Breast epithelium (tissue), 4 donors: ENCODE measurements at places on chromosomes 5 and 9. TPM values are rescaled to one million over a fixed set of nuclear protein-coding genes. Genes with fewer than 3 reads are reported as not detected.

Gene SH3TC2
- total RNA-seq = 0.48 TPM

Gene C9
- 1.8 TPM for total RNA-seq

Gene DEPDC1B
- total RNA-seq = 1.1 TPM

Gene CER1
- total RNA-seq = not detected

Gene TMEM252
- not detected for total RNA-seq

Gene C9orf78
- total RNA-seq = 56.7 TPM

Gene LECT2
- total RNA-seq = not detected

Gene GADD45G
- 24.3 TPM for total RNA-seq

GRCh38 chr5:177163500-177163899 lies 29.9 kb downstream of the NSD1 start:
- no peak overlapping the region for H3K4me3 ChIP-seq
- no peaks in the 10 kb centered on the region for H3K36me3 ChIP-seq
- H3K27me3 ChIP-seq = no peaks in the 10 kb centered on the region
- no peak overlapping the region for H3K27ac ChIP-seq
- no peak for DNase-seq

GRCh38 chr9:128309551-128309950 lies 12.7 kb downstream of the TRUB2 start:
- H3K27ac ChIP-seq = no peak overlapping the region
- no peaks in the 10 kb centered on the region for H3K4me1 ChIP-seq
- DNase-seq = no peak
- no peaks in the 10 kb centered on the region for H3K27me3 ChIP-seq
- H3K36me3 ChIP-seq = peaks cover 11% of the 10 kb centered on the region
- H3K4me3 ChIP-seq = no peak overlapping the region

DNA sequence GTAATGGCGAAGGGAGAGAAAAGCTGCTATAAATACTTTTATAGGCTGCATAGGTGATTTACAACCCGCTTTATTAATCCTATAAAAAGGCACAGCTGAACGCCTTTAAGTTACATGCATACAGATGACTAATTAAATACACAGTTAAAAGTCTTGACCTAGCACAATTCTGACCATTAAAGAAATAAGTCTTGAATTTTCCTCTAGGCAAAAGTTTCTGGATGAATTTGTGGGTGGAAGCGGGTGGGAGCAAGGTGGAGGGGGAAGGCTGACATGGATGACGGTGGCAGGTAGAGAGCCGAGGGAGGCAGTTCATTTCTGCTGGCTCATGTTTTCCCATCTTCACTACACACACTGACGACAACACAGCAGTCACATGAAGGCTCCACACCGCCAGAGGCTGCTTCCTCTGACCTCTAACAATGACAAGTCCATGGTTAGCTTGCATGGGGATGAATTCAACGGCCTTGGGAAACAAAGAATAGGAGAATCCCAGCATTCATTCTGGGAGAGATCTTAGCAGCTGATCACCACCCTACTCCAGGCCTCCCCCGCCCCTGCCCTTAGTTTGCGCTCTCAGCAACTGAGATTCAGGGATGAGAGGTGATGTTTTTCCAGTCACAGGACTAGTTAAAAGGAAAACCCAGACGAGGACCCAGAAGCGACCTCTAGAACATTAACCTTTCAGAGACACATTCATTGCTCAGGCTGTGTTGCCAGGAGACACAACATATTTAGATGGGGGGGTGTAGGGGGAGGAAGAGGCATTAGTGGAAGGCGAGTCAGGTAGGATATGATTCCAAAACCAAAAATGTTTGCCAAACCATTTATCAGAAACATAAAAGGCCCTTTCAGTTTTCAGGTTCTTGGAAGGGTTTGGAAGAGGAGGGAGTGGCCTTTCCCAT lies 329.3 kb downstream of the PIK3R1 start:
- peak overlapping the region; percentile 55 for H3K27ac ChIP-seq
- H3K4me3 ChIP-seq = no peak overlapping the region
- no peaks in the 10 kb centered on the region for H3K27me3 ChIP-seq

DNA sequence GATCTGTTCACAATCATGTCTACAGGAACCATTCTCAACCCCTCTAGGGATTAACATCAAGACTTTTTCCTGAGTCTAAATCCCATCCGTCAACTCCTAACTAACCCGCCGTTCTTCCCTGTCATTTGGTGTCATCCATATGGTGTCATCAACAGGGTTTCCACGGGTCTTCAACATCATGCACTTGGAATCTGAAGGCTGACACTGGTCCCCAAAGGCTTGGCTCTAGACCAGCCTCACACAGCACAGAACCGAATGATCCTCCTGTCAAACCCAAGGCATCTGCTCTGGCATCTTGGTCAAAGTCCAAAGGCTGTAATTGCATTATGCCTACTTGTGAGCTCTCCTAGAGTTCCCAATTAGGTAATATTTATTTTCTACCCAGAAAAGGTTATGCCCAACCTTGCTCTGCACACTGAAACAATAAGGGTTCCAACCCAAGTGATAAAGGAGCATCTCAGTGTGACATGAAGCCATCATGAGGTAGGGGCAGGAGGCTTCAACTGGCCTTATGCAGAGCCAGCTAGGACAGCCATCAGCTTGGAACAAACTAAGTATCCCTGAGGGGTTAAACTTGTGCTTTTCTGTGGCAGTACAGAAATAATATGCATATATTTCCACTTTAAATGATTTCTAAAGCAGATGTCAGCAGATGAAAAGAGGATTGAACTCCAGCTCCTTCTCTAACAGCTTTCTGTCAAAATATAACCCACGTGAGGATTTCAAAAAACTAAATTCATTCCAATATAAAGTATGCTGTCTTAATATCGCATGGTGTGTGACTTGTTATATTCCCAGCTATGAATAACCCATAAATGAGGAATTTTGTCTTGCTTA lies 13.9 kb downstream of the ENC1 start:
- no peaks in the 10 kb centered on the region for H3K36me3 ChIP-seq
- H3K4me3 ChIP-seq = no peak overlapping the region
- no peak overlapping the region for H3K27ac ChIP-seq
- no peak for DNase-seq

- no peak overlapping the region for H3K27ac ChIP-seq
- no peak overlapping the region for H3K4me3 ChIP-seq
- H3K4me1 ChIP-seq = no peaks in the 10 kb centered on the region
- no peak for DNase-seq
- no peaks in the 10 kb centered on the region for H3K27me3 ChIP-seq
- H3K36me3 ChIP-seq = no peaks in the 10 kb centered on the region
These were observed 3.9 kb downstream of the TBC1D2 start for GRCh38 chr9:98251551-98251950.

GRCh38 chr9:84238652-84239051 lies 101.9 kb downstream of the SLC28A3 start:
- H3K4me1 ChIP-seq = no peaks in the 10 kb centered on the region
- H3K27me3 ChIP-seq = no peaks in the 10 kb centered on the region
- no peak overlapping the region for H3K4me3 ChIP-seq

DNA sequence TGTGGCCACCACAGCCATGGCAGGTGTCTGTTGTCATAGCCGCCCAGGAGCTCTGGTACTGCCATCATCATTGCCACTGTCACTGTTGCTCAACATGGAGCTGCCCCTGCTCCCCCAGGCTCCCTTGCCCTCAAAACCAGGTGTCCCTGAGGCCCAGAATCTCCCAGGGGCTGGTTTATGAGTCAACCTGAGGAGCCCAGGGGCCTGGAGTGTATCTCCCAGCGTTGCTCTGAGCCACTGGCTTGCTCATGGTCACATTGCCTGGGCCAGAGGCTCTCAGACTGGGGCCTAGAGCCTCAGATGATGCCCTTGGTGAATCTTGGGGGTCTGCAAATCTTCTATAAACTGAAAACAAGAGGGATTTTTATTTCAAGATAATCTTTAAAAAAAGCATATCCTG lies 24.7 kb upstream of the TBC1D2 start:
- H3K36me3 ChIP-seq = no peaks in the 10 kb centered on the region
- no peak overlapping the region for H3K4me3 ChIP-seq
- no peak for DNase-seq
- no peaks in the 10 kb centered on the region for H3K4me1 ChIP-seq
- no peak overlapping the region for H3K27ac ChIP-seq

DNA sequence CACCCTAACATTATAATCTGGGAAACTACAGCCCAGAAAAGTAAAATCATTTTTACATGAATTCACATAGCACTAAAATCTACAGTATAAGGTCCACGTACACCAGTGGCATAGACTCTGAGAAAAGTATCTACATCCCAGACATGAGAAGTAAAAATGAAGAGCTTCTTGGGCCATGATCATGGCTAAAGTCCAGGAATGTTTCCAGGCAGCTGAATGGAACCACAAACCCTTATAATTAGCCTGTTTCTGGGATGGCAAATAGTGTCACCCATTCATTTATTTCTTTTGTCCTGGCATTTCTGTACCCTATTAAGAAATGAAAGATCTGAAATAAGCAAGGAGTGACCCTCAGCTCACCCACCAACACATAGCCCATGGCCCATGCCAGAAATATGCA lies 217.9 kb downstream of the SPOCK1 start:
- DNase-seq = no peak
- no peaks in the 10 kb centered on the region for H3K27me3 ChIP-seq
- no peak overlapping the region for H3K27ac ChIP-seq
- no peaks in the 10 kb centered on the region for H3K36me3 ChIP-seq

GRCh38 chr5:23440703-23441102 lies 66.7 kb upstream of the PRDM9 start:
- H3K27me3 ChIP-seq = no peaks in the 10 kb centered on the region
- no peak overlapping the region for H3K27ac ChIP-seq
- DNase-seq = no peak
- H3K4me3 ChIP-seq = no peak overlapping the region
- no peaks in the 10 kb centered on the region for H3K4me1 ChIP-seq

DNA sequence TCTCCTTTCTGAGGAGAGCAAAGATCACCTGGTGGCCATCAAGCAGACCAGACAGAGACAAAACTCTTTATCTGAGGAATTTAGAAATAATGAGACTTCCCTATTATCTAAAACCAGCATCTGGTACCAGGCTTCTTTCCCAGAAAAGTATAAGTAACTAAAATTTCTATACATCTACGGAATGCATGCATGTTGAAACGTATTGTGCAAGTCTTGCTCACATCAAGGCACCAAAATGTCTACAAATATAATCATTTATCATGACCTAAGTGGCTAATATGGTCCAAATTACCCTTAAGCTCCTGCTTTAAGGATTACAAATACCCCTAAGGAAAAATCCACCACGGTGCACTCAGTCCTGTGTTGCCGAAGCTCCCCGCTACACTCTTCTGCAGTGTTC lies 286.3 kb downstream of the CDH18 start:
- no peak overlapping the region for H3K4me3 ChIP-seq
- DNase-seq = no peak
- no peaks in the 10 kb centered on the region for H3K27me3 ChIP-seq
- H3K4me1 ChIP-seq = no peaks in the 10 kb centered on the region

- no peak overlapping the region for H3K27ac ChIP-seq
- no peaks in the 10 kb centered on the region for H3K27me3 ChIP-seq
- no peak overlapping the region for H3K4me3 ChIP-seq
- no peaks in the 10 kb centered on the region for H3K4me1 ChIP-seq
- DNase-seq = no peak
- no peaks in the 10 kb centered on the region for H3K36me3 ChIP-seq
These were observed 283.2 kb downstream of the SH3GL2 start for GRCh38 chr9:17862101-17862500.

- no peaks in the 10 kb centered on the region for H3K4me1 ChIP-seq
- H3K4me3 ChIP-seq = no peak overlapping the region
- no peak for DNase-seq
- no peak overlapping the region for H3K27ac ChIP-seq
- H3K27me3 ChIP-seq = no peaks in the 10 kb centered on the region
These were observed 5.1 kb downstream of the ITGA2 start for GRCh38 chr5:52994266-52994665.

- H3K4me1 ChIP-seq = no peaks in the 10 kb centered on the region
- H3K4me3 ChIP-seq = no peak overlapping the region
- no peak for DNase-seq
- H3K27me3 ChIP-seq = no peaks in the 10 kb centered on the region
These were observed 71.2 kb downstream of the SYK start for GRCh38 chr9:90872835-90873294.

DNA sequence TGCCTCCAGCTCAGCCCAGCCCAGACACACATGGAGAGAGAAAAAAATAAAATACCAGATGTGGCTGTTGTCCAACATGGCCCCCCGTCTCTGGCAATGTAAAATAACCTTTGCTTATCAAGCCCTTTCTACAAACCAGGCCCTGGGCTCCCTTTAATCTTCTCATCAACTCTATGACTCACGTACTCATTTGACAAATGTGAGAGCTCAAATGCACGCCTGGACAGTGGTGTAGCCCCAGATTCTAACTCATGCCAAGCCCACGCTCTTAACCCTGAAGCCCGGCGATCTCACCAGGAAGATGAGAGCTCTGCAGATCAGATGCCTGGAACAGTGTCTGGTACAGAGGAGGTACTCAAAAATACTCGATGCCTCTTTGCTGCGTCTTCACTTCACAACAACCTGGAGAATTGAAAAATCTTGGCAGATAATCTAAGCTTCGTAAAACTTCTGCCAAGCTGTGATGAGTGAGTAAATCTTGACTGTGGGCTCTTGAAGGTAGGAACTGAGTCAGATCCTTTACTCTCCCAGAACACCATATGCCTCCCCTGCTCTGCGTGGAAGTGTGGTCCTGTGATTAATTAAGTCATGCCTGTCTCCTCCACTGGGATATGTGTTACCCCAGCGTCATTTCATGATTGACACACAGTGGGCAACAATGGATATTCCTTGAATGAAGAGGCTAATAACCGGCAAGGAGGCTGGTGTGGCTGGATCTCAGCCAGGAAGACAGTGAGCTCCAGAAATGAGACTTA lies 102.0 kb upstream of the FSTL4 start:
- H3K27ac ChIP-seq = no peak overlapping the region
- H3K4me1 ChIP-seq = no peaks in the 10 kb centered on the region
- no peaks in the 10 kb centered on the region for H3K27me3 ChIP-seq
- no peaks in the 10 kb centered on the region for H3K36me3 ChIP-seq
- H3K4me3 ChIP-seq = no peak overlapping the region
- DNase-seq = no peak

DNA sequence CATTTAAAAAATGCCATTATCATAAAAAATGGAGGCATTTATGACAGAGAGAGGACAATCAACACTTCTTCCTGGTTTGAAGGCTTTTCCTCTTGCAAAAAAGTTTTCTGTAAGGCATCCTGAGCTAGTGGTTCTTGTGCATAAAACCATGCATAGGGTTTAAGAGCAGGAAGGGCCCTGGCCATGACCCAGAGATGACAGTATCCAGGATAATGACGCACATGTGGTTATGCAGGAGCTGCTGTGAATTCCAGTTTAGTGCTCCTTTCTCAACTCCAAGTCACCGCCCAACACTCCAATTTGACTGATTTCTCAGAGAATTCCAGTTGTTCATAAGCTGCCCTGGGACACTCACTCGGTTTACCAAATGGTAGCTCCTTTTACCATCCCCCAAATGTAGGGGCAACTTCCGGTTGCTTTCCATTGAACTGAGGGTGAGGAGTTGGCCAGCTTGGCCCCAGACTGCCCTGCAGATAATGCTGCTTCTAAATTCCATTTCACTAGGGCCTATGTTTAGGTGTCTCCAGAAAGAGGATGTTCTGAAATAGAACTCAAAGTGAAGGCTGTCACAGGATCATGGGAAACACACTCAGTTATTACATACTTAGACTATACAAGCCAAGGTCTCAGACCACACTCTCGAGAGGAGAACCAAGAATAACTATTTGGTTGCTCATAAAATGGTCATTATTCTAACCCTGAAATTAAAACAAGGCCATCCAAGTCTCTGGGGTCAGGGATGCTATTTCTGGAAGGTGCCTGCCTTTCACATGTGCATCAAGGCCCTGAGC lies 179.1 kb downstream of the SLIT3 start:
- DNase-seq = no peak
- no peak overlapping the region for H3K27ac ChIP-seq
- H3K4me1 ChIP-seq = no peaks in the 10 kb centered on the region
- no peaks in the 10 kb centered on the region for H3K36me3 ChIP-seq

GRCh38 chr5:150559088-150559487 lies 51.2 kb downstream of the NDST1 start:
- DNase-seq = no peak
- H3K4me1 ChIP-seq = peaks cover 4% of the 10 kb centered on the region
- H3K27me3 ChIP-seq = no peaks in the 10 kb centered on the region
- H3K4me3 ChIP-seq = no peak overlapping the region
